ENCODE measurements at places on chromosomes 16 and 17. TPM values are rescaled to one million over a fixed set of nuclear protein-coding genes. Genes with fewer than 3 reads are reported as not detected.

Gene KCNH6
- total RNA-seq: not detected

Gene P2RX5
- total RNA-seq: 32.0 TPM

Gene IGF2BP1
- total RNA-seq: 1.1 TPM

- DNase-seq: no peak
Measured at GRCh38 chr17:79890706-79891105, 51.5 kb upstream of the CBX4 start.

DNA sequence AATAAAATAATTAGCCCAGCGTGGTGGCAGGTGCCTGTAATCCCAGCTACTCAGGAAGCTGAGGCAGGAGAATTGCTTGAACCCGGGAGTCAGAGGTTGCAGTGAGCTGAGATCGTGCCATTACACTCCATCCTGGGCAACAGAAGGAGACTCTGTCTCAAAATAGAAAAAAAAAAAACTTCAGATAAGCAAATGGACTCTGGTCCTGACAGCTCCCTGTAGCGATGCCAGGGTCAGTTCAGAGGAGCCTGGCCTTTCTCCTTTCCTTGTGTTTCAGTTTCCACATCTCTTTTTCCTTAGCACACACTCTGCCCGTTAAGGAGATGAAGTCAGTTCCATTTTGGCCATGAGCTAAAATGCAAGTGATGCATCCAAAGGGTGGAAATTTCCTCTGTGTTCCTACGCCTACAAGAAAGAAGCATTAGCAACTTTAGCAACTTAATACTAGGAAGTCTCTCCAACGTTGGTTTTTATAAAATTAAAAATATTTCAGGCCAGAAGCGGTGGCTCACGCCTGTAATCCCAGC is 11.6 kb upstream of the GRB2 start:
- no peak for DNase-seq

- no peak for DNase-seq
Measured at GRCh38 chr16:84844049-84844350, 24.2 kb downstream of the CRISPLD2 start.

GRCh38 chr16:12532871-12533610 is 270.6 kb downstream of the CPPED1 start:
- peak; percentile 22 for DNase-seq

DNA sequence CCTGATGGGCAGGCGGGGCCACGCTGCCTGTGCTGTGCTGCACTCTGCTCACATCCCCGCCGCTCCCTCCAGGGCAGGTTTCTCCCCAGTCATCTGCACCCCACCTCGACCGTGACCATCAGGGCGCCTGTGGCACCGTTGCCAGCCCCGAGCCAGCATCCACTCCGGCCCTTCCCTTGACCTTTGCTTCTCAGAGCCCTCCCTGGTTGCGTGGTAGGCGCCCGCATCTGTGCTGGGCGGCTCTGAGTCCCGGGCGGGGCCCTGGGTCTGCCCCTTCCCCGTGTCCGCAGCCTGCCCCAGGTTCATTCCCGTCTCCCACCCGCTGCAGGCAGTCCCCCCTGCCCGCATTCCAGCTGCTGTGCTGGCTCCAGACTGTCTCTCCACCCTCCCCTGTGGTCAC is 33.2 kb downstream of the ZNF750 start:
- no peak for DNase-seq
